CD4-positive, alpha-beta T cell treated with Interleukin-1 beta for 1 hour (primary cell): ENCODE measurements at places on chromosomes 6 and 20.

DNA sequence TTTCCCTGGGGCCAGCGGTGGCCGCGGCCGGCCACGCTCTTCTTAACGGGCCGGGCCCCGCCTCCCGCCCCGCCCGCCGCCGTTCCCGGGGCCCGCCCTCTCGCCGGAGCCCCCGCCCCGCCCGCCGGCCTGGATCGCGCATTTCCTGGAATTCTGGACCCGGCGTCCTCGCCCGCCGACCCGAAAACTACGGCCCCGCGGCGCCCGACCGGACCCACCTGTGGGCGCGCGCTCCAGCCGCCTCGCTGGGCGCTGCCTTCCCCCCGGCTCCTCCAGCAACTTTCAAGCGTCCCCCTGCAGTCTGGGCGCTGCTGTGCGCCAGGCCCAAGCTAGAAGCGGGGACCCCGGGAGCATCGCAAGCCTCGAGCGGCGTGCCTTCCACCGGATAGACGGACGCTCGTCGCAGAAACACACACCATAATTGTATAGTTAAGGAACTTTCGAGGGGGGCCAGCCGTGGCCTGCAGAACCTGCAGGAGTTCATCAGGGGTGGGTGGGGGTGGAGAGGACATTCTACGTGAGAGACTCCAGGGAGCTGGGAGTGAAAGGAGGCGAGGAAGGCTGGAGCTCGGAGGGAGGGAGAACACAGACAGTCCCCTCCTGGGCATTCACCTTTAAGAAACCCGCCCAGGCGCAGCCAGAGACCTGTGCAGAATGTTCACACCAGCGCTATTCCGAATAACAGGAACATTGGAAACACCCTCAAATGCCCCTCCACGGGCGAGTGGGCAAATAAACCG, at the start of gene ADA:
ADA (minus strand) TSS at position 16 of the 740 bp plus-strand sequence. CDS start 92 bp downstream, outside the sequence.
- peak; percentile 22 for DNase-seq

GRCh38 chr6:6841571-6841970, 253.1 kb downstream of the LY86 start:
- no peak for DNase-seq

- no peak for DNase-seq
Measured at GRCh38 chr6:74768120-74768519, 437.7 kb downstream of the COL12A1 start.

DNA sequence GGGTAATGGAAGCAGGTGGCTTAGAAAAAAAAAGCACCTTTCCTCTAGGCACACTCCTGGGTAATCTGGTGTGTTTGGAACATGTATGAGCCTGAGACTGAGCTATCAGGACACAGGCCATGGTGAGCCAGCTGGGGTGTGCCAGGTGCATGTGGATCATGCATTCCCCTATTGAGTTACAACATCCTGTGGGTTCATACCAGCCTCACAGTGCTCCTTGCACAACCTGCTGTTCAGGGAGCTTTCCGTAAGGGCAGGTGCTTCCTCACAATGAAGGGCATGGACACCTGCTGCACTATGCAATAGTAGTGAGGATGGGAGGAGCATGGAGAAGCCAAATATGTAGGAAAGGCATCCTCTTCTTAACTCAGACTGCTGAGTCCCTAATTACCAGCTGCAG, 197.2 kb upstream of the SUPT3H start:
- no peak for DNase-seq

GRCh38 chr6:11380969-11381744, 148.7 kb upstream of the NEDD9 start:
- DNase-seq: no peak

GRCh38 chr6:89610149-89610642, 28.4 kb downstream of the LYRM2 start:
- peak; percentile 70 for DNase-seq

- no peak for DNase-seq
Measured at GRCh38 chr6:169171016-169171415, 82.6 kb downstream of the THBS2 start.

DNA sequence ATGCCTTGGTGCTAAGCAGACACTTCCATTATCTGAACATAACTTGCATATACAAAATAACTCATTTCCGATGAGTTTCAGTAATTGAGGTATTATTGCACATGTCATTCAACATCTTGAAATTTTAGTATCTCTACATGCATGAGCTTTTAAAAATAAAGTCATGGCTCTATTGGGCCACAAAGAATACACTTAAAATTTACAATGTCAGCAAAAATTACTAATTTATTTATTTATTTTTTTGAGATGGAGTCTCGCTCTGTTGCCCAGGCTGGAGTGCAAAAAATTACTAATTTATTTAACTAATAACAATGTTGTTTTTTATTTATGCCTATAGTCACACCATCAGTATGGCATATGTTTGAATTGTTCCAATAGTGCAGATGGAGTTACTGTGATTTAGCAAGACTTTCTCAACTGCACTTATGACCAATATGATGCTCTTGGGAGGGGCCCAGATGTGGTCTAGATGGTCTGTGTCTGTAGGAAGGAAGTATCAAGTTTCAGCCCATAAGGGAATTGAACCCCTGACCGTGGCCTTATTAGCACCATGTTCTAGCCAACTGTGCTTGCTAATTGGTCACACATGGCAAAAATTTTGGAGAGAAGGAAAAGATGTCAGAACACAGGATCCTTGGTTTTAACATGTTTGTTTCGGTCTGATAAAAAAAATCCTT, 370.7 kb upstream of the TSHZ2 start:
- DNase-seq: no peak

DNA sequence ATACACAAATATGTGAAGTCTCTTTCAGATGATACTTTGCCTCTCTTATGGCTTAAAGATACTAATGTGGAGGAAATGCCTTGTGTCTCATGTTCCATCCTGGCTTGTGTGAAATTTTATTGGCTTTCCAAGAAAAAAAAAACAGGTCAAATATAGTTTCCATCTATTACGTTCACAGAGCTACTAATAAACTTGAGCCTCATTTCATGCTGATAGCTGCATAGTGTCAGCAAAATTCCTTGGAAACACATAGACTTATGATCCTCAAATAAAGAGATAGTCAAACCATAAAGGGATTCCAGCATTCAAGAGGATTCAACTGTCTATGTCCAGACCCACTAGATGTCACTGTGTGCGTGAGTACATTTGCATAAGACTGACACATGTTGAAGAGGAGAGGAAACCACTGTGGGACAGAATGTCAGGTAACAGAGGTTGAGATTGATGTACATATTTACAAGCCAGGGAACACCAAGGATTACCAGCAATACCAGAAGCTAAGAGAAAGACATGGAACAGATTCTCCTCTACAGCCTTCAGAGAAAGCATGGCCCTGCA, 266.6 kb downstream of the COL12A1 start:
- DNase-seq: no peak

DNA sequence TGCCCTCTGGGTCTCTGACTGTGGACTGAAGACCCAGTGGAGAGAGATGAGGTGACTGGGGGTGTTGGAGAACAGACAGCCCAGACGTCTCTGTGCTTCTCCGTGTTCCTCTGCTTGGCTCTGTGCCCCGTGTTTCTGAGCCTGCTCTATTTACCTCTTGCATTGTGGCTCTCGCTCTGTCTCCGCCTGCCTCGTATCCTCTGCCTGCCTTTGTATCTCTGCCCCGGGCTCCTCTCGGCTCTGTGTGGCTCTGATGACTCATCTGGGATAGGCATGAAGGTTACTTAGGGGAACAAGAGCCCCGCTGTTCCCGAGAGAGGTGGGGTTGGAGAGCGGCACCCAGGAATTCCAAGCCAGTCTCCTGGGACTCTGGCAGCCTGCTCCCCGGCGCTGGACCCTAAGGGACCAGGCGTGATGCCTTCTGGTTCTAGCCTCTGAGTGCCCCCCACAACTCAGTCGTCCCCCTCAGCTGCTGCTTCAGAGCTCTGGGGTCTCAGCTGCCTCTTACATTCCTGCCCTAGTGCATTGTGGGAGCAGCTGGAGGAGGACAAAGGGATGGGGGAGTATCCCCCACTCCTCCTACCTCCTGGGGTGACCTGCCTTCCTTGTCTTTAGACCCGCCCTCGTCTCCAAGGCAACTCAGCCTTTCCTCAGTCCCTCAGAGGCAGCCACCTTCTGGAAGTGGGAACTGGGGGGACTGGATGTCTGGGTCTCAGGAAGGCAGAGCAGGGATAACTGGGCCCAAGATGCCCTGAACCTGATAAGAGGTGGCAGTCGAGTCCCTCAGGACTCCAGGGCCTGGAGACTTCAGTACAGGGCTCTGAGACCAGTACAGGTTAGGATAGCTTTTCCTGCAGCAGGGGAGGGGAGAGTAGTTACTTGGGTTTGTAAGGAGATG, 1.9 kb downstream of the DDR1 start:
- DNase-seq: no peak

DNA sequence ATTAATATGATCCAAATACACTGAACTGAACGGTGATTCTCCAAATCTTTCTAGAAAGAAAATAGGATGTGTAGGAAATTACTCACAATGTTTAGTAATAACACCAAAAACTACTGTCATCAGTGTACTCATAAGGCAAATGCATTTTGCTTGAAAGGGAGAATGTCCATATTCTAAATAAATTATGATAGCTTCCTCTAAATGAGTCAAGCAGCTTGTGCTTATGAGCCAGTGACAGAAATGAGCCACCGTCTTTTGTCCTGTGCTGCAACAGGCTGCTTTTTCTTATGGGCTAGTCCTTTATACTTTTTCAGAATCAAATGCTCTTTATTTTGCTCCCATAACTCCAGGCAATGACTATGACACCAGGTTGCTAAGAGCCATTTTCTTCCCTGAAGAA, 4.5 kb upstream of the ZNF451 start:
- no peak for DNase-seq

- no peak for DNase-seq
Measured at GRCh38 chr6:118788702-118789101, 105.2 kb upstream of the ASF1A start.

GRCh38 chr6:125700581-125701353, 48.7 kb upstream of the HEY2 start:
- no peak for DNase-seq

- no peak for DNase-seq
Measured at GRCh38 chr6:41763470-41763869, 16.2 kb downstream of the FRS3 start.

DNA sequence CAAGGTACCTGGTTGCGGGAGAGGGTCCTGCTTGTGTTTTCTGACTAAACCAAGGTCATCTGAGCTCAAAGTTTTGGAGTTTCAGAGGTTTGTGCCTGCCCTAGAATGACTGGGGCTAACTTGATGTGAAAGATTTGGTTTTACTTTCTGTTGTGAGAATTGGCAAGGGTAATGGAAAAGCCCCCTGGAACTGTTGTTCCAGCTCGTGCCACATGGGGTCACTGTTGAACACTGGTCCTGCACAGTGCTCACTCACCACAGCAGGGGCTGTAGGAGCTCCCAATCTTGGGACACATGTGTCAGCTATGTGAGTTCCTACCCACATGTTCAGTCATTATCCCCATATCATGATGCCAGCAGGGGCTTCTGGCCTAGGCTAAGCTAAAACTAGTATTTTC, 6.5 kb downstream of the TGM6 start:
- DNase-seq: peak; percentile 34

- no peak for DNase-seq
Measured at GRCh38 chr20:54340667-54341081, 132.8 kb downstream of the PFDN4 start.
